ENCODE measurements at places on chromosomes 5 and 9.
A peak's percentile ranks its signal among the peaks of the same experiment; 100 is the strongest.

- no peak for DNase-seq
Observed at GRCh38 chr5:14199902-14200301, 56.8 kb downstream of the TRIO start.

- peak; percentile 66 for DNase-seq
Observed at GRCh38 chr5:3226196-3226920, 369.3 kb upstream of the IRX1 start.

DNA sequence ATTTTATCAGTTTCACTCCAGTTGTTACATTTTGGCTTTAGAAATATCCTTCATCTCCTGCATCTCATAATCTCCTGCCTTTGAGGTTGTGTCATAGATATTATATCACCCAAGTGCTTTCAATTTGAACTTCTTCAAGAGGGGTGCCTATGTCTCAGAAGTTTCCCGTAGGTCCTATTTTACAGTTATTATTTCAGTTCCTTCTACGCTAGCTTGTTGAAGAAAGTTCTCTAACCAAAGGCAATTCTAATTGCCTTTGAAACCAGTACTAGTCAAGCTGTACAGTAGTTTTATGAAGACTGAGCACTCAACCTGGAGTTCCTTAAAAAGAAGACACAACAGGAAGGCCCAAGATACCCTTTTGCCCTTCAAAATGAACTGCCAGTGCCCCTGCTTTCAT is 116.4 kb downstream of the ZCCHC7 start:
- no peak for DNase-seq

DNA sequence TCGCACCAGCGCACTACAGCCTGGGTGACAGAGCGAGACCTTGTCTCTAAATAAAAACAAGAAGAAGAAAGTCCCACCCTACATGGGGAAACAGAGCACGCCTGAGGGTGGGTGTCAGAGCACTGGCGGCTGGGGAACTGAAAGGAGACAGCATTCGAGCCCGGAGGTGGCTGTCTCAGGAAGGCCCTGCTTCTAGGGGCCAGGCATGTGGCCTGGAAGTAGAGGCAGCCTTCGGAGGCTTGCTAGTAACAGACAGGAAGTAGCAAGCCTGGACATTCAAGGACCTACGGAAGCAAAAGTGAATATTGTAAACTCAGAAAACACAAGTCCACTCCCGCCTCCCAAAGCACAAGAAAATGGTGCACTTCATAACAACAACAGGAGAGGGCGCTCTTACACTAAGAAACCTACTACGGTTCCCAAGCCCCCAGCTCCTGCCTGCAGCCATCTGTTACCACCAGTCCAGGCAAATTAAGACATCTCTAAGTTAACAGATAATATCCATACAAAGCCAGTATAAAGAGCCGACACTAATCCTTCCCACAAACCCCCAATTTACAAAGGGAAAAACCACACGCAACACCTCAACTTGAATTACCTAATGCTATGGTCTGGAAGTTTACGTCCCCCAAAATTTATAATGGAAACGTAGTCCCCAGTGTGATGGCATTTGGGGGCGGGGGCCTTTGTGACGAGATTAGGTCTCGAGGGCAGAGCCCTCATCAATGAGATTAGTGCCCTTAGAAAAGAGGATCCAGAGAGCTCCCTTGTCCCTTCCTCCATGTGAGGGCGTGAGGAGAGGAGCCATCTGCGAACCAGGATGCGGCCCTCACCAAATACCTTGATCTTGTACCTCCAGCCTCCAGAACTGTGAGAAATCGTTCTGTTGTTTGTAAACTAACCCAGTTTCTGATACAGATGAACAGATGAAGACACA is 7.7 kb downstream of the RASGEF1C start:
- DNase-seq = no peak

DNA sequence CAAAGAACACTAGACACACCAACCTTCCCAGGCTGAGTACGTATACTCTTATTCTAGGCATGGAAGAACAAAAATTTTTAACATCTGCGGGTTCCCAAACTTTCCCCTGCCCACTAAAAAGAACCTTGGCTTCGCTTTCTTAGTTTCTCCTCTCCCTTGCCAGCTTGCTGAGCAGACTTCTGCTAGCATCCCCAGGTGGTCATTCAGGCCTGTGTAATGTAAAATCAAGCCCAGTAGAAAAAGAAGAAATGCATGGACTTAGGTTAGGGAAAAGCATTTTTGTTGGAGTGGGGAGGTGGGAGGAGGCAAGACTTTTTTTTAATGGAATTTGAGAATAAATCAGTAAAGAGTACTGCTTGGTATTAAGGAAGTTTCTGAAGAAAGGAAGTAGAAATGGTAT is 331.0 kb upstream of the TLE4 start:
- no peak for DNase-seq
